Hypothalamus (tissue), 51 donors: ENCODE measurements at places on chromosomes 4 and X.

DNA sequence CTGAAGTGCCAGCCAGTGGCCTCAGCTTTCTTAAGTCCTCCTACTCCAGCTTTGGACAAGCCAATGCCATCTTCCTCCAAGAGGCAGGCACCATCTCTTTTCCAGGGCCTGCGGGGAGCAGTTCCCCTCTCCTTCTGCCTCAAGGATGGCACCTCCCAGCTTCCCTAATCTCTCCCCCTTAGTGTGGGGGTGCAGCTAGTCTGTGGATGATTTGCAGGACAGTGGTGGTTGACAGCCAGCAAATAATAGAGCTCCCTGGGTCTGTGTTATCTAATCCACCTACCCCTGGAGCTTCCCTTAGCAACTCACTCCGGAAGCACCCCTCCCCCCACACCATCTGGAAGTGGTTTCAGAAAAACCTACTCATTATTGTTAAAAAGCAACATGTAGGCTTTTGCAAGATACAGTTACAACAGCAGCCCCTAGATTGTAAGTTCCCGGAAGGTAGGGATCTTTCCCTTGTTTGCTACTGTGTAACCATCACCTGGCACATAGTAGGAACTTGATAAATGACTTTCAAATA is 247.1 kb downstream of the BCOR start:
- no peak for DNase-seq

- no peak for DNase-seq
Observed at GRCh38 chr4:20354120-20354519, 102.4 kb downstream of the SLIT2 start.

GRCh38 chr4:15930314-15930713 is 8.2 kb downstream of the FGFBP1 start:
- no peak for DNase-seq

- DNase-seq = no peak
Observed at GRCh38 chrX:71107762-71108360, 1.3 kb upstream of the CXorf65 start.

GRCh38 chr4:67019686-67020437 is 525.4 kb downstream of the CENPC start:
- DNase-seq = no peak

DNA sequence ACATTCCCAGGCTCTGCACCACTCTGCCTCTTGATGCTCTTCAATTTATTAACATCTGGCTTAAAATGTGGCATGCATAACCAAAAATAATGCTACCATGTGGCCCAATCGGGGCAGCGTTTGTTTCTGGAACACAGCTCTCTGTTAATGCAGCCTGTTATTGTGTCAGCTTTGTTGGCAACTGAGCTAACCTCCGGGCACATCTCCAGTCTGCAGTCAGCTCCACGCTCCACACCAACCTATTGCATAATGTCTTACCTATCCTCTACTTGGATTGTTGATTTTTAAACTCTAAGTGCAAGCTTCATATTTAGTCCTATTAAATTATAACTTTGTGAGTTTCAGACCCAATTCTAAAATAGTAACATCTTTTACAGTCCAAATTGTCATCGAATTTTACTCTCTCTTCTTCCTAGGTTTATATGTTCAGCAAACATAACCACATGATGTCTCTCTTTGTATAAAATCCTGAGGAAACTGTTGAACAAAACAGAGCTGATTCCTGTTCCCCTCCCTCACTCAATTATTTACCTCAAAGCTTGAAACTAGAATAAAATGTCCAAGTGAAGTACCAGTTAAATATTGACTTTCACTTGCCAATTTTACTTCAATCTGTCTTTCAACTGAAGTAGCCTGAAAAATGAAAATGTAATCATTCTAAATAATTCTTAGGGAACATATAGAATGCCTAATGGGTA is 92.2 kb upstream of the RAPGEF2 start:
- peak; percentile 4 for DNase-seq

DNA sequence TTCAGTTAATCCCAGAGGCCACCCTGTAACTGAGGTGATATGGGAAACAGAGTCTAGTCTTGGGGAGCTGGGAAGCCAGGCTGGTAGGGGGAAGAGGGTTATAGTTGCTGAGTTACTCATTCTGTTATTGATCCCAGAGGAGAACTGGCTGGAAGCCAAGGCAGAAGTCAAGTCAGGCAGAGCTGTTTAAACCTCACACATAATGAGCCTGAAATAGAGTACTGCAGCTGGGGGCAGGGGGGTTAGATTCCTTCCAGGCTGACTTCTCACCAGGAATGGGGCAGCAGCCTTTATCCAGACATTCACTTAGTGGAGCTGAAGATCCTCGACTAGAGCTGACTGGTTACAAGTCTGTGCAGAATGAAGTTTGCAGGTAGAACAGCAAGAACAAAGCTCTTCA is 144.9 kb downstream of the C4orf33 start:
- DNase-seq = no peak
